Transverse colon (tissue), 4 donors: ENCODE measurements at places on chromosomes 5 and 9.
A peak's percentile ranks its signal among the peaks of the same experiment; 100 is the strongest.

GRCh38 chr5:90878081-90878480 lies 319.5 kb downstream of the ADGRV1 start:
- DNase-seq = peak; percentile 13

DNA sequence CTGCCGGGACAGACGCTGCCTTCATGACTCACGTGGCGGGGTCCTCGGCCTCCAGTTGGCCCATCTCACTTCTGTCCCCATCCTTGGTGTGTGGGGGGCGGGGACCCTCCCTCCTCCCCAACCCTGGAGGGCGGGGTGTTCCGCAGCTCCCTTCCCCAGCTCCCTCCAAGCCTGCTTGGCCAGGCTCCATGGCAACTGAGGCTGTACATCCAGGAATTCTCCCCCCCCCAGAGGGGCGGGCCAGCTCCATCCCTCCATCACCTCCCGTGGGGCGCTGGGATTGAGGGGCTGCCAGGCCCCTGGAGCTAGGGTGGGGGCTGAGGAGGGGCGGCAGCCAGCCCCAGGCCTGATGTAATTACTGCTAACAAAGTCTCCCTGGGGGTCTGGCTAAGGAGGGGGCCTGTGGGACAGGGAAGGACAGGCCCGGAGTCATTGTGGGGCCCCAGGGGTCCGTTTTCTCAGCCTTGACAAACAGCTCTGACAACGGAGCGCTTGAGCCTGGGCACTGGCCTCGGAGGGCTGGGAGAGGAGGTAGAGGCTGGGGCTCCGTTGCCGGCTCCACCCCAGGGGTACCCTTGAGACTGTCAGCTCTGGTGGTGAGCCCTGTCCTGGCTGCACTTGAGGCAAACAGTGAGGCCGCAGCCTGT lies 8.0 kb downstream of the DIPK1B start:
- DNase-seq = no peak

GRCh38 chr9:113624721-113625120 lies 161.2 kb downstream of the RGS3 start:
- DNase-seq = no peak

- no peak for DNase-seq
Observed at GRCh38 chr9:7777771-7778170, 21.8 kb downstream of the DMAC1 start.

- DNase-seq = no peak
Observed at GRCh38 chr9:88819476-88819875, 171.8 kb upstream of the S1PR3 start.

GRCh38 chr5:176771102-176771845 lies 39.1 kb upstream of the UNC5A start:
- DNase-seq = no peak

- no peak for DNase-seq
Observed at GRCh38 chr5:39025456-39025855, 48.7 kb downstream of the RICTOR start.

DNA sequence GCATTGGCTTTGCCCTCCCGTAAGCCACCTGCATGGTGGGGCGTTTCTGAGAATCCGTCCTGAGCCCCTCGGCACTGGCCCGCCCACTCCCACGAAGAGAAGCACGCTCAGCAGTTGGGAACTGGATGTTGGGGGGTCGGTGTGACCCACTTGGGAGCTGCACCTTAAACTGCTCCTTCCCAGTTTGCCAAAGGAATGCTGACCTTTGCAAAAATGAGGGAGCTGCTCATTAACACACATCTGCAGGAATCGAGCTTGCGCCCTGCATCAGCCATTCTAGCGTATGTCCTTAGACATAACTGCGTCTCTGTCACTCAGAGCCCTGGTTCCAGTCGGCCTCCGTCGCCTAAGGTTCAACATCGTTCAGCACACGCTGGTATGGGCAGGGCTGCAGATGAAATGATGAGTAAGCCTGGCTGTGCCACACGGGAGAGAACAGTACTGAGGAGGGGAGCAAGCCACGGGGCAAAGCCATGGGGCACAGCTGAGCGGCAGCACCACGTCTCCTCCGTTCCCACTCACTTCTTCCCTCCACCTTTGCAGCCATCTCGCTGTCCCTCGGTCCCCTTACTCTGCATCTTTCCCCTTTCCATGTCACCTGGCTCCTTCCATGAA lies 28.8 kb upstream of the NCS1 start:
- no peak for DNase-seq

DNA sequence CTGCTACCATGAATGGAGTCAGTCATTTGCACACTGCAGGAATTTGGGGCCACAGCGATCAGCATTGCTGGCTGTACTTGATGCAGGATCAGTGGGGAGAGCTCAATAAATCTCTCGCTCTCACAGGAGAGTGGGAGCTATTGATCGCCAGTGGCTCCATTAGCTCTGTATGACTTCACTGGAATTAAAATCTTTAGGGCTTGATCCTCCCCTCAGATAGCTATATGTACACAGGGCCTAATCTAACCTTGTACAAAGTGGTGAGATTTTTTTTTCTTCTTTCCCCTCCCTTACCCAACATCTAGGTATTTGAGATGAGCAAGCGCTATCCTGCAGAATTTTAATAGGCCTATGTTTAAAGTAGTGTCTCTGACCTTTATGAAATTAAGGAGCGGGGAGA lies 84.9 kb downstream of the IZUMO3 start:
- no peak for DNase-seq

- DNase-seq = no peak
Observed at GRCh38 chr5:72145348-72145747, 38.1 kb downstream of the MAP1B start.

GRCh38 chr9:88954066-88954465 lies 37.2 kb upstream of the S1PR3 start:
- no peak for DNase-seq

- DNase-seq = no peak
Observed at GRCh38 chr5:135189024-135189423, 155.0 kb upstream of the PITX1 start.

GRCh38 chr5:41193456-41194205 lies 19.7 kb downstream of the C6 start:
- DNase-seq = peak; percentile 91

- DNase-seq = no peak
Observed at GRCh38 chr5:38404667-38405276, 146.4 kb downstream of the EGFLAM start.

DNA sequence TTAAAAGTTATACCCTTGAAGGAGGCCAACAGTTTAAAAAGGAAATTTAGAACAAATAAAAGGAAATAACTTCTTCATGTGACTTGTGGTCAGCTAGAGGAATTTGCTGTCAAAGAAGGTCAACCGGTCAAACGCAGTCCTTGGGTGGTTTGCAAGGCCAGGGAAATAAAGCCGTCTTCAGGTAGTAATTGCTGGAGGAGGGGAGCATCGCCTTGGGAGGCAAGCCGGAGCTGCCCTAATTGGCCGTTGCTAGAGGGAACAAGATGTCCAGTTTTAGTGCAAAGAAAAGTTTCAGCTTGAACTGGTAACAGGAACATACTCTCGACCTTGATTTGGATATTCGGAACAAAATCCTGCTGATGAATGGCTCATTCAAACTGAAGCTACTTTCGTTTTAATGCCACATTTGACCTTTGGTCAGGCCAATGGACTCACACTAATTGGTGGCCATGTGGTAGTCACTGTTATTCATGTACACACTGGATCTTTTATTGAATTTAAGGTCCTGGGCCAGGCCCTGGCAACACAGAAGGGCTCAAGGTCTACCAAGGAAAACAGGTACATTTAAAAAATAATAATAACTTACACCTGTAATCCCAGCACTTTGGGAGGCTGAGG lies 47.0 kb upstream of the MYO10 start:
- DNase-seq = no peak

GRCh38 chr5:61148515-61148914 lies 13.8 kb downstream of the SMIM15 start:
- no peak for DNase-seq

DNA sequence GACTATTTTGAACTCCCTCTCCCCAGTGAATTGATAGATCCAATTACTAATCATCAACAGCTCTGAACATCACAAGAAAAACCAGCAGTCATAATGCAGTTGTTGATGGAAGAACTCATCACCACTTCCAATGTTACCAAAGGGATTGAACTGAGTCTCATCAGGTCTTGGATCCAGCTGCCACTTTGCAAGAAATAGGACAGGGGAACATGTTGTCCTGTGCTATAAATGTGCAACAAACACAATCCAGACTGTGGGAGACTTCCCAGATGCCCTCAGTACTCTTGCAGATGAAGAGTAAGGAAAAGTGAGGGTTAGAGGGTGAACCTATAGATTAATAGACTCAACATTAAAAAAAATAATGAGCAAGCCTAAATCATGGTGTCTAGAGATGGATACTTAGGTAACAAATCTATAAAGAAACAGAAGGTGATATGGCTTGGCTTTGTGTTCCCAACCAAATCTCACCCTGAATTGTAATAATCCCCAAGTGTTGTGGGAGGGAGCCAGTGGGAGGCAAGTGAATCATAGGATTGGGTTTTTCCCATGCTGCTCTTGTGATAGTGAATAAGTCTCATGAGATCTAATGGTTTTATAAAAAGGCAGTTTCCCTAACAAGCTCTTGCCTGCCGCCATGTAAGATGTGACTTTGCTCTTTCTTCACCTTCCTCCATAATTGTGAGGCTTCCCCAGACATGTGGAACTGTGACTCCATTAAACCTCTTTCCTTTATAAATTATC lies 63.4 kb upstream of the PAPPA start:
- DNase-seq = no peak

- no peak for DNase-seq
Observed at GRCh38 chr9:86846656-86847055, 100.7 kb downstream of the GAS1 start.

DNA sequence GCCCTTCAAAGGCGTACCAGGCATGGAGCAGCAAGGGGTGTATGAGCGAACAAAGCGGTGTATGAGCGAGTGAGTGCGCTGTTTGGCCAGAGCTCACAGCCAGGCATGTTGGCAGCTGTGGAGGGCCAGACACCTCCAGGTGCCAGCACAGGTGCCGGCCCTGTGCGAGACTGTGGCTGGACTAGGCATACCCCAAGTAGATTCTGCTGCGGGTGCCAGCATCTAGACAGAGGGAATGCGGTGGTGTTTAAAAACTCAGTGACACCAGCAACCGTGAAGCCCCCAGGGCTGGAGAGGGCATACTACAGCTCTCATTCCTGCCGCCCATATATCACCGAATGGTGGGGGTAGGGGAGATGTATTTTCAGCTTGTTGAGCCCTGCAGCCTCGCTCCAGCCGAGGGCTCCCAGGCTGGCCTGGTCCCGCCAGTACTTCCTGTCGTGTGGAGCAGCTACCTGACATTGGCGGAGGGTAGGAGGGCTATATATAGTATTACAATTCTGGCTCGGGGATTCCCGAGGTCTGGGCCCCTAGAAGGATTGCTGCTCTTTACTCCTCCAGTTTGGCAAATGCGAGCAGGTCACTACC lies 1829.6 kb upstream of the NUDT12 start:
- no peak for DNase-seq

DNA sequence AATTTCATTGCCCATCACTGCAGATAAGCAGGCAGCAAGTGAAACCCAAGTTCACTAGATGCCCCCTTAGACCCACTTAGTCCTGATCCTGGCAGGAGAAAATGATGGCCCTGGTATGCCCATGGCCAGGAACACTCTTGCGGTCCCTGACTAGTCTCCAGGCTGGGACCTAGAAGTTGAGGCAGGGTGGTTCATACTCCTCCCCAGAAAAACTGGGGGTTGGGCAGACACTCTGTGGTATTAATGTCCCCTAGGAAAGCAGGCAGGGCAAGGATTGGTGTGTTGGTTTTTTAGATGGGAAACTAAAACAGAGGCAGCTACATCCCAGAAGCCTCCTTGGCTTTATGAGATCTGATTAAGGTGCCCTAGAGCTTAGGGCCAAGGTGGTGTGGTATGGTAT lies 13.1 kb downstream of the LHX6 start:
- no peak for DNase-seq

DNA sequence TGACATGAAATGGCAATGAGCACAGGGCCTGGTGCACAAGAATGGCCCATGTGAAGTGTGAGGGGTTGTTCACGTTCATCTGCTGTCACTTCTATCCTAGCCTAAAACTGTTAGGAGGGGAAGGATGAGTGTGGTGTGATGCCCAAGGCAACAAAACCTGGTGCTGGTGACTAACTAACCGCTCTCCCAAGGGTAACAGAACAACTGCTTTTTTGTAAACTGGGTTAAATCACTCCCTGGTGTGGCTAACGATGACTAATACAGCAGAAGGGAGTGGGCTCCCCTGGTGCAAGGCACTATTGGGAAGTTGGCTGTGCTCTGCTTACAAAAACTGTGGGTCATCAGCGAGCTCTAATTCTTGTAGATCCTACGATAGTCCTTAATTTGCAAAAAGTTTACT lies 103.2 kb upstream of the VCAN start:
- no peak for DNase-seq

GRCh38 chr5:125834438-125835115 lies 588.6 kb upstream of the GRAMD2B start:
- no peak for DNase-seq

- DNase-seq = no peak
Observed at GRCh38 chr9:5793812-5794211, 39.1 kb downstream of the ERMP1 start.

DNA sequence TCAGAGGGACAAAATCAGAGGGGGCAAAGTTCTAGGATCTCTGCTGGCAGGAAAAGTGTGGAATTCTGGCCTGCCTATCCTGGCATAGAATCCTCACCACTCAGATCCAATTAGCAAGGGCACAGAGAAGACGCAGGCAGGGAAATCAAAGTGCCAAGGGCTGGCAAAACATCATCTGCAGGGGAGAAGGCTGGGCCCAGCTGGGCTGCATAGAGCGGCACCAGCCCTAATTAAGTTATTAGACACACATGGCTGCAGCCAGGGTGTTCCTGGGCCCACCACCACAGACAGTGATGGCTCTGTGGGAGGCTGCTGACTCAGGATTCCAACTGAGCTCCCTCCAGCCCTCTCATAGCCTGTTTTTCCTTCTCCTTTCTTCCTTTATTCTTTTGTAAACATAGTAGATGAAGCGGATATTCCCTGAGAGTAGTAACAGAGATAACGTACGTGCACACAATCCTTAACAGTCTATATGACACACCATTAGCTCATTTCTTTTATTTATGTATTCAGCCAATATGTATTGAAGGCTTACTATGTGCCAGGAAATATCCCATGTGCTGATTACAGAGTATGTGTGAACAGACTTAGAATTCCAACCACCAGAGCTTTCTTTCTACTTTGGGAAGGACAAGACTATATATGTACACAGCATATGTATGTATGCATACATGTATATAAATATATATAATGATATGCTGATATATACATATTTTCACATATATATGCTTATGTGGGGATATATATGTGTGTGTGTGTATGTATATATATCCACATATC lies 236.1 kb downstream of the ASTN2 start:
- DNase-seq = no peak

- no peak for DNase-seq
Observed at GRCh38 chr9:127931092-127931881, 710 bp upstream of the PIP5KL1 start.

- no peak for DNase-seq
Observed at GRCh38 chr9:4938496-4938895, 46.6 kb upstream of the JAK2 start.

DNA sequence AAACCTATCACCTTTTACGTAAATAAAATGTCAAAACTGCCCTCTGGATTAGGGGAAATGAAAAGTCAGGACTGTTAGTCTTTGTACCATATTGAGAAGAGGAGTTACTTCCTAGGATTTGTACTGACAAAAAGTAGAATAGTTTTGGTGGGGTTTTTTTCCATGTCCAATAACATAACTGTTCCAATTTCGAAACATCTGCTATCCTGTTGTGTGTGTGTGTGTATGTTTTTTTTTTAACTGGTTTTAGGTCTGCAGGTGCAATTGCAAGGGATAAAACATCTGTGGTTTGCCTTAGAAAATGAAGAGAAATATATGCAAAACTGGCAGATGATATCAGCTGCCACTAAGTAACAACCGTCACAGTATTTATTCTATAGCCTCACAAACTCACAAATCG lies 506.8 kb downstream of the NFIB start:
- no peak for DNase-seq
